ENCODE measurements at places on chromosomes 7 and 10.
A peak's percentile ranks its signal among the peaks of the same experiment; 100 is the strongest.

DNA sequence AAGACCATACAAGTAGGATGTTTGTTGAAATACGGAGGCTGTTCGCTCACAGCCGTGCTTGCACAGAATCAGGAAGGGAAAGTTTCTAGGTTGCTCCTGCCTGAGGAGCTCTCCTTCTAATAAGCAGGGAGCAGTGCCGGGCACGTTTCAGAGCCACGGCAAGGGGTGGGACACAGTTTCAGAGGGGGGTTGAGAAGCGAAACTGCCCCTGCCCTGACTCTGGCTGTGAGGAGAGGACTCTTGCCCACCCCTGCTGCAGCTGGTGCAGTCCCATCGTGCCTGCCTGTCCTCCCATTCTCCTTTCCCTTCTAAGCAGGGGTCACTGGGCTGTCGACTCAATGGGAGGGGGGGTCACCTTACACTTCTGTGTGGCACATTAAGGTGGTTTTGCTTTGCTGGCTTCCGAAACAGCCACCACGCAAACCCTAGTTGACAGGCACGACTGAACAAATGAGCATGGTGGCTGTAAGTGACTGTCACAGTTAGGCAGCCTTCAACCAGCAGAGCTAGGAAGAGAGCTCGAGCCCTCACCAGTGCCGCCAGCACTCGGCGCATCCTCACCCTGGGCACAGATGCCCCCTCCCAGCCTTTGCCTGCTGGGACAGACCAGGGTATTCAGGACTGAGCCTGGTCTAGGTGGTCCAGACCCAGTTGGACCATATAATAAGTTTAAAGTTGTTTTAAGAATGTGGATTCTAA lies 37.5 kb downstream of the ZNF467 start:
- no peak for DNase-seq

DNA sequence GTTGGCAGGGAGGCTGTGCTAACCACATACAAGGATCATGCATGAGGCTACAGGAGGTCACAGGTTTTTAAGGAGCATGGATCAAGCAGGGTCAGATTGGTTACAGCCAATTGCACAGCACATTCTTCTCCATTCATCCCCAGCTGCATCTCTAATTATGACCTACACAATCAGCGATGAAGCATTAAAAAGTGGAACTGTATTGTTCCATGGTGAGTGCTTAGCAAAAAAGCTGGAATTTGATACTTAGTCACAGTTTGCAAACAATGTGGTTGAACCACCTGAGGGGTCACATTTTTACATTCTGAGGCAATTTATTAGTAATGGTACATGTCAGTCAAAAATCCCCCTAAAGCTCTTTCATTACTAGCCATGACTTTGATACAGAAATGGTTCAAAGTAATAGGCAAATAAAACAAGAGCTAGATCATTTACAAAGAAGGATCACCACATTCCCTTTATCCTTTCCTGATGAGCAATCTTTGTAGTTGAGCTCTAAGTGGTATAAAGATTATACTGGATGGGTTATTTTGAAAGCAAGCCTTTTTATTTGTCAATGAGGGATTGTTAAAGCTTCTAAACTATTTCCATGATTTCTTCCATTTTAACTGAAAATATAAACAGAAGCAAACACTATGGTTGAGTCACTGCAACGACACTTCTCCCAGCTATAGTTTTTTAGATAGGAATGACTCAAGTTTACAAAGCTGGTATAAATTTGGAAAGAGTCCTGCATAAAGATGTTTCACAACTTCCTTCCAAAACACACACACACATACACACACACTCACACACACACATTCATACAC lies 217.8 kb upstream of the SEMA3A start:
- DNase-seq: peak; percentile 91

- DNase-seq: no peak
These were observed 913.8 kb downstream of the KCNMA1 start for GRCh38 chr10:76723844-76724243.

DNA sequence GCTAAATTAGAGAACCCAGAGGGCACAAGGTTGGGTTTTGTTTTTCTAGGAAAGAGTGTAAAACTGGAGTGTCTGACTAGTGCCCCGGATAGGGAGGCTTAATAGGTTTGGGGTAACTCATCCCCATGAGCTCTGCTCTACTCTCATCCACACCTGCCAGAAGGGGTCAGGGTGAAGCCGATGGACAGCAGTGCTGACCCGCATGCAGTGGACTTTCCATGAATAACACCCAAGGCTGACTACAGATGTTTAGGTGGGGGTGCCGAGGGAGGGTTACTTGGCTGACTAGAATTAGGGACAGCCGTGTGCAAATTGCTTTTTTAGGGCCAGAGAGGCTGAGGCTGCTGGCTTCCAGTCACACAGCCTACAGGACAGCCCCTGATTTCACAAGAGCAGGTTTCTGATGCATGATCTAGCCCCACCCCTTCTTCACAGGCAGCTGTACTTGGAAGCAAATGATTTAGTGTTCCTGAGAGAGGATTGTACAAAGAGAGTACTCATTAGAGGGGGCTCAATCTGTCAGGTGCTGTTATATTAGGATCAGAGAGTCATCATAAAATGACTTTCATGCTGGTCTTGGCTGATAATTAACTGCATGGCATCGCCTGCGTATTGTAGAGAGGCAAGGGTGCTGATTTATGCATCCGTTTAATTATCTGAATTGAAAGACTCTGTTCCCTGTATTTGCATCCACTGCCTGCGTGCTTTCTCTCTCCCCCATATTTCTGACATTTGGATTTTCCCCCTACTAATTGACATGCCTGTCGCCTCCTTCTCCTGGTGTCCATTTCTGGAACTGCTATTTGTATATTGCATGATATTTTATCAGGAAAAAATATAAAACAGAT lies 9.5 kb downstream of the INHBA start:
- no peak for DNase-seq

GRCh38 chr10:77442699-77443189 lies 194.9 kb downstream of the KCNMA1 start:
- no peak for DNase-seq

DNA sequence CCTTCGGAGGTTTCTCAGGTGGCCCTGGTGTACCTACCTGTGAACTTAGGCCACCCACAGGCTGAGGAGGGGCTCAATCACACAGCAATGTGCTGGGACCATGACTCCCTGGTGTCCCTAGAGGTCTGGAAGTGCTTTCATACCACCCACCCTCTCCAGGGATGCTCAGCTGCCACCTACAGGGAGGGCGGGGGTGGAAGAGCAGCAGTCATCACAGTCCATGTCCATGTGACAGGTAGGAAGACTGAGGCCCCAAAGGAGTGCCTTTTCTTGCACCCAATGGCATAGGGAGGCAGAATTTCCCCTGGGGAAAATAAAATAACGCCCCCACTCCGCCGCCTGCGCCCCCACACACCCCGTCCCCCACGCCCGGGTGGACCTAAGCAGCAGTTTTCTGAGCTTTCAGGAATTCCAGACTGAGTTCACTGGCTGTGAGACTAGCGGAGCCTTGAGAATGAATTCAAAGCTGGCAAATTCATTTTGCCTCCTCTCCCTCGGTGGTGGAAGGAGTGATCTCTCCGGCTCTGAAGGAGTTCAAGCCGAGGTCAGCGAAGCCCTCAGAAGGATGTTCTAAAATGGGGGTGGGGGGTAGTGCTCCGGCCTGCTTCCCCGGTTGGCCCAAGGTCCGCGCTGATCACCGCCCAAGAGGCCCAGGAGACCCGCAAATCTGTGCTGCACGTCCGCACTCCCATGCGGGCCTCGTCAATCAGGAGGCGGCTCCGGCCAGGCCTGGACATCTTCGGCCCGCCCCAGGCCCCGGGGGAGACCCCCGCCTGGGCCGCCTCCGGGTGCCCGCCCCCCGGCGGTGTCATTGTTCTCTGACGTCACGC lies 2.1 kb upstream of the ZMIZ1 start:
- peak; percentile 36 for DNase-seq

- DNase-seq: peak; percentile 33
These were observed 1.5 kb downstream of the MKX start for GRCh38 chr10:27743877-27744801.

- DNase-seq: peak; percentile 73
These were observed 313.3 kb upstream of the AKR1E2 start for GRCh38 chr10:4512671-4513240.

DNA sequence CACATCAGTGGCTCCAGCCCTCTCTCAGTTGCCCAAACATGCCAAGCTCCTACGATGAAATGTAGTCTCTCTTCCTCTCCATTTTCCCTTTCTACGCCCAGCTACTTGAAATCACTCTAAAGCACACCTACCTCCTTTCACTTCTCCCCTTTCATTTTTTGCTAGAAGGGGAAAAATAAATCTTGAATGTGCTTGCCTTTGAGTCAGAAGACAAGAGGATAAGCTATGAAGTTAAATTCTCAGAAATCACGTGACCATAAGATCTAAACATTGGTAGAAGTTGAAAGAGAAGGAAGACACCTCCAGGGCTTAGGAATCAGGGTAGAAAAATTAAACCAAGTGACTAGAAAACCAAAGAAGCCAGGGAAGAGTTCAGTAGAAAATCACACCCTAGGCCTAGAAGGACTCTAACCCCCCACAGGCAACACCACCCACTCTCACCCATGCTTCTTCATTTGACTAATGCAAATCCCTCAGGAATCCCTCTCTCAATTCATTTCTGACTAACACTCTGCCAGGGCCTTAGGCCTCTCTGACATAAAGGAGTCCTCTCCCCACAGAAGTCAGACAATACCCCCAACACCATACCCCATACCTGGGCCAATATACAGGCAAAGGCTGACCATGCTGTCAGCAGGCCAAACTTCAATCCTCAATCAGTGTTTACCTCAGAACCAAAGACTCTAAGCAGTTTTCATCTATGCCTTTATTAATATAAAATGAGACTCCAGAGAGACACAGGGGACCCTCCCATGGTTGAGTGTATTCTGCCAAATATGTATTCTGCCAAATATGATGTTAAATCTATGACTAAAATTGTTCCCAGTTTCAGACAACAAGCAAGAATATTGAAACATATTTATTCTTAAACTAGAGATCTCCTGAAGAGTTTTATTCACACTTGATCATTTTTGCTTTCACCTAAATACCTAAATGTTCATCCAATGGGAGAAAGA lies 84.8 kb downstream of the ELMO1 start:
- DNase-seq: no peak
